ENCODE measurements at places on chromosomes 1 and 21.

- no peak for DNase-seq
These were observed 3.3 kb upstream of the KIF21B start for GRCh38 chr1:201026836-201027235.

DNA sequence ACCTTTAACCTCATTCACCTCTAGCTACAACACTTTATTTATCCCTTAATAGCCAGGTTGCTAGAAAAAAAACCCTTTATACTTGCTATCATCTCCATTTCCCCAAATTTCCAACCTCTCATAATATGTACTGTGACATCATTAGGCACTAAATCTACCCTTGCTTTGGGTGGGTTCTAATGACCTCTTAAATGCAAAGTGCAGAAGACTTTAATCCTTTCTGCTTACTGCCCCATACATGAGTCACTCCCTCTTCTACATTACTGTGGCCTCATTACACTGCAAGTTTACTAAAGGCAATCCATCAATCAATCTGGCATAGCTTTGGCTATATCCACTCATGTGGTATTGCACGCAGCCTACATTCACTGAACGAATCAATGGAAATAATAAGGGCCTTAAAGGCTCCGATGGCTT lies 353.3 kb downstream of the SMYD3 start:
- DNase-seq, result no peak

DNA sequence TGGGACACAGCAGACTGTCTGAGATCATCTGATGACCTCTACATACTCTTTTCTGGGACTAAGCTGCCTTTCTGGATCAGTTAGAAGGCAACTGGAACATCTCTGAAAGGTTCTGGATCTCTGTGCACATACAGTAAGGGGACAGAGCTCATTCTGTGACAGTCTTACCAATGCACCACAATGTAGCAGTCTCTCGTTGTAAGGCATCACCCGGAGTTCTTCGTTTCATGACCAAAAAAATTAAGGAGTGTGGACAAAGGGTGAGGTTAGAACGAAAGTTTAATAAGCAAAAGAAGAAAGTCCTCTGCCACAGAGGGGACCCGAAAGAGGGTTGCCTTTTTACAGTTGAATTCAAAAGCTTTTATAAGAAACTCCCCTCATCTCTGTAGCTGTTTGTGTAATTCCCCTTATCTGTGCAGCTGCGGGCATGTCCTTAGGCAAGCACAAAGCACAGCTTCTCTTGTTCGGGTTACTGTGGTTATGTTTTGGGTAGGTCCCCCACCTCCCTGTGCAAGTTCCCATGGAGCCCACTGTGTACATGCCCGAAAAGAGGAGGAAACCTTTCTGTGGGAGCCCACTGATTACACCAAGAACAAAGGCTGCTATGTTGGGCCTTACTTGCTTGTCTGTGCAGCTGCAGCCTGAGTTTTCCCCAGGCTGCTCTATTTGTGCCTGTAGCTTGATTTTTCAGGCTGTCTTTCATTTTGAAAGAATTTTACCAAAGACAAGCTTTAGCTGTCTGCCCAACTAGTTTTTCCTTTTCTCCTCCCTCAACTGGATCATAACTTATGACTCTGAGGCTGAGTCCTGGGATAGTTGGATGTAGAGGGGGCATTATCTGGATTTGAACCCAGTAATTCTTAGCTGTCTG lies 53.1 kb upstream of the CACNA1E start:
- DNase-seq, result peak; percentile 46

DNA sequence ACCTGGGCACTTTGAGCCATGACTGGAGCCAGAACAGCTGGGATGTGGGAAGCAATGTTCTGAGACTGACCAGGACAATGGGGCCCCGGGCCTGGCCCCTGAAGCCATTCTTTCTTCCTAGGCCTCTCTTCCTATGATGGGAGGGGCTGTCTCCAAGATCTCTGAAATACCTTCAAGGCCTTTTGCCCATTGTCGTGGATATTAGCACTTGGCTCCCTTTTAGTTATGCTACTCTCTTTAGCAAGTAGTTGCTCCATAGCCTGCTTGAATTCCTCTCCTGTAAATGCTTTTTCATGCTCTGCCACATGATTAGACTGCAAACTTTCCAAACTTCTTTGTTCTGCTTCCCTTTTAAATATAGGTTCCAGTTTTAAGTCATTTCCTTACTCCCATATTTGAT lies 262.9 kb upstream of the CACYBP start:
- DNase-seq, result no peak

- no peak for DNase-seq
These were observed 126.2 kb upstream of the ETS2 start for GRCh38 chr21:38679534-38679933.

- peak; percentile 56 for DNase-seq
These were observed 143.6 kb upstream of the RAB4A start for GRCh38 chr1:229127301-229127700.

- no peak for DNase-seq
These were observed 224.9 kb upstream of the JUN start for GRCh38 chr1:59008599-59009347.

DNA sequence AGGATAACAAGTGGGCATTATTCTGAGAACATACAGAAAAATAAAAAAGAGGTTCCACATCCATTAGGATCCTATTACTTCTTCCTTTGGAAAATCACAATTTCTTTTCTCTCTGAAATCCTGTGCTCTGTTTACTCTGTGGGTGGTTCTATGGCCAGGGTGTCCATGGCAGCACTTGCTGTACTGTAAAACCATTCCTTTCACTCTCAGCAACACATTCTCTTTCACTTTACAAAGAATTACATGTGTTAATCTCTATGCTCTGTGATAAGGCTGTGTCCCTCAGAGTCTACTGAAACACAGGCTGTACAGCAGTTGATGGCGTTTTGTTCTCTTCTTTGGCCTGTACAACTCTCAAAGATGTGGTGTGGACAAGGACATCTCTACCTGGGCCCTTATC lies 524.1 kb downstream of the PTBP2 start:
- peak; percentile 17 for DNase-seq

- no peak for DNase-seq
These were observed 222.7 kb downstream of the NUF2 start for GRCh38 chr1:163544441-163544840.

GRCh38 chr1:155499953-155500639 lies 62.5 kb downstream of the ASH1L start:
- DNase-seq, result no peak

GRCh38 chr21:30232011-30232410 lies 16.1 kb upstream of the CLDN8 start:
- no peak for DNase-seq

DNA sequence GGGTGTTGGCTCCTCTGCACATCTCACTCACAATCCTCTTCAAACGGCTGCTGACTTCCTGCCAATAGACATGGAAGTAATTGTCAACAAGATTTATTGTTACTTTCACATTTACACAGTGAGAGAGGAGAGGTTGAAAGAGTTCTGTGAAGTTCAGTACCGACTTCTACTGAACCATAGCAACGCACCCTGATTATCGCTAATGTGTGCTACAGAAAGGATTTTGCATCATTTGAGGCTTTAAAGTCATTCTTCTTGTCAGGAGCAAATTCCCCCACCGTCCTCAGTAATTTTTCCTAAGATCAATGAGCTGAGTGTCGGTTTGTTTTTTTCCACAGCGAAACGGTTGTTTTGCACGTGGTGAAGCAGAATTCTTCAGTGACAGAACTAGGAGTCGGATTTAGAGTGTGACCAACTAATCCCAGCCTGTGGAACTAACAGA lies 361.0 kb downstream of the ADGRL2 start:
- no peak for DNase-seq

DNA sequence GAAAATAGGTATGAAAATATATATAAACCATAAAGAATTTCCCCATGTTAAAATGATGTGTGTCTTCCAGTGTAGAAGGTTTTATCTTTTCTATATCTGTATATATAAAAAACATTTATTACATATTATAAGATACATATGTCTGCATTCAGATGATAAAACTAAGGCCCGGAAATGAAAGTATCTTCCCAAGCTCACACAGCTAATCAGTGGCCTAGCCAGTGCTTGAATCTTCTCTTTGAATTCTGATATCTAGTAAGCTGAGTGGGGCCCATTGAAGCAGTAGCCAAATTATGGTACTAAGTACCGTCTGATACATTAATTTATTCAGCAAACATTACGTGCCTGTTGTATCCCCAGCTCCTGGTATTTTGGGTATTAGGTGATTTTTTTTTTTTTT lies 28.6 kb downstream of the UCK2 start:
- no peak for DNase-seq

DNA sequence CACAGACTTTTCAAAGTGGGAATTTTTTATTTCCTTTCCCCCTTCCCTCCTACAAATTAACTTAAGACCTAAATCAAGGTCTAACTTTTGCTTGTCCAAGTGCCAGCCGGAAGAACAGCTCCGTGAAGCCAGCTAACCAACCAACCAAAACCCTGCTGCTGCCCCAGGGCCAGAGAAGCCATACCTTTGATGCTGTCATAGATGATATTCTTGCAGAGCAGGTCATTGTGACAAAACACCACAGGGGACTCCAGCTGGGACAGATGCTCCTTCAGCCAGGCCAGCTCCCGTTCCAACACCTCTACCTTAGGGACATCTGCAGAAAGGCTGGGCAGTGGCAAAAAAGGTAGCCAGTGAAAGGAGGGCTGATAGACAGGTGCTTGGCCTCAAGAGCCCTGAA lies 10.7 kb downstream of the ETNK2 start:
- DNase-seq, result no peak

- no peak for DNase-seq
These were observed 13.3 kb downstream of the CSF1 start for GRCh38 chr1:109923946-109924275.

DNA sequence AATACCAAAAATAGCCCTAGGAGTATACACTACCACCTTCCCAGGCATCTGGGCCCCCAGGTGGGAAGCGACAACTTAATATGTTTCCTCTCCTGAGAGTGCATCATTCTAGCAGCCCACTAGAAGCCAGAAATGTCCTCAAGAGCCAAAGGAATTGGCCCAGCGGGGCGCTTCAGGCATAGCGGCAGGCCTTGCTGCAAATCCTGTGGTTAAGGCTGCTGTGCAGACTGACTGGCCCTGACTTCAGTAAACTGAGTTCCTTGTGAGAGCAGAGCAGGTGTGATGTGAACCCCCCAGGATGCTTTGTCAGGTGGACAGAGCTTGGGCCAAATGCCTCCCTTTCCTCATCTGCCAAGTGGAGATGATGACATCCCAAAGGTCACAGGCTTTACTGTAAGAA lies 29.7 kb upstream of the LDLRAP1 start:
- no peak for DNase-seq

All from globus pallidus (tissue), 1 donor.